ENCODE measurements at places on chromosomes 11 and 22. TPM values are rescaled to one million over a fixed set of nuclear protein-coding genes. Genes with fewer than 3 reads are reported as not detected.
A peak's percentile ranks its signal among the peaks of the same experiment; 100 is the strongest.

DNA sequence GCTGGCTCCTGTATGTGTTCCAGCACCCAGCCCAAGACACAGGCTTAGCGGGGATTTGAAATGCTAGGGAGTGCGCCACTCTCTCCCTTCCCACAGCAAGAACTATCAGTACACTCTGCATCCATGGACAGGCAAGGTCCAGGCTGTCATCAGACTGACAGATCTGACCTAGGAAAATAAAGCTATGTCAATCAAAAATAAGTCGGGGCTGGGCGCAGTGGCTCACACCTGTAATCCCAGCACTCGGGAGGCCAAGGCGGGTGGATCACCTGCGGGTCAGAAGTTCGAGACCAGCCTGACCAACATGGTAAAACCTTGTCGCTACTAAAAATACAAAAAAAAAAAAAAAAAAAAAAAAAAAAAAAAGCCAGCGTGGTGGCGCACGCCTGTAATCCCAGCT, 1.7 kb upstream of the MOV10L1 start:
- DNase-seq, result no peak

- DNase-seq, result peak; percentile 36
Measured at GRCh38 chr22:35540595-35541253, at the start of gene RASD2. Gene RASD2 (plus strand): TSS chr22:35540831. CDS start chr22:35546810, 5,979 bp downstream.

- no peak for DNase-seq
Measured at GRCh38 chr22:43008921-43009320, 6.0 kb downstream of the PACSIN2 start.

DNA sequence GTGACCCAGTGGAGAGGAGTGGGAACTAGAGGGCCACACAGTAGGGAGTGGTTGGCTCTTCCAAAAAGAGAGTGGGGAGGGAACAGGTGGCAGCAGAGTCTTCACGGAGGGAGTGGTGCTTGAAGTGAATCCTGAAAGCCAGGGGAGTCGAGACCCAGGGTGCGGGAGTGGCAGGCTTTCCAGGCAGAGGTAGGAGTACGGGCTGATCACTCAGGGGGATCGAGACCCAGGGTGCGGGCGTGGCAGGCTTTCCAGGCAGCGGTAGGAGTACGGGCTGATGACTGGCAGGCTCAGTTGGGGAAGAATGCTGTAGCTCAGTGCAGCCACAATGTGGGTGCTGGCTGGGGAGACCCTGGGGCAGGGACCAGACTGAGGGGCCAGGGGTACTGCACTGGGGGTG, 148.2 kb downstream of the TBC1D22A start:
- DNase-seq, result no peak

DNA sequence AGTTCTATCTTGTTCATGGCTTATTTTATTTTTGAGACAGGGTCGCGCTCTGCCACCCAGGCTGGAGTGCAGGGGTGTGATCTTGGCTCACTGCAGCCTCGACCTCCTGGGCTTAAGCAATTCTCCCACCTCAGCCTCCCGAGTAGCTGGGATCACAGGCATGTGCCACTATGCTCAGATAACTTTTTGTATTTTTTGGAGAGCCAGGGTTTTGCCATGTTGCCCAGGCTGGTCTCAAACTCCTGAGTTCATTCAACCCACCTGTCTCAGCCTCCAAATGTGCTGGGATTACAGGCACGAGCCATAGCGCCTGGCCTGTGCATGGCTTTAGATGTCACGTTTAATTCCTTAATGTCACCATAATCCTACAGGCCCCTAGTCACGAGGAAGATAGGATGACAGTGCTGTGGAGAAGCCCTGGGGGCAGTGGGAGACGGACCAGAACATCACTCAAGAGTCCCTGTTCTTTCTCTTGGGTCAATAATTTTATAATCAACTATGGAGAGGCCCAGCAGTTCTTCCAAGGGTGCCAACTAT, 99.5 kb downstream of the RDX start:
- DNase-seq, result no peak

DNA sequence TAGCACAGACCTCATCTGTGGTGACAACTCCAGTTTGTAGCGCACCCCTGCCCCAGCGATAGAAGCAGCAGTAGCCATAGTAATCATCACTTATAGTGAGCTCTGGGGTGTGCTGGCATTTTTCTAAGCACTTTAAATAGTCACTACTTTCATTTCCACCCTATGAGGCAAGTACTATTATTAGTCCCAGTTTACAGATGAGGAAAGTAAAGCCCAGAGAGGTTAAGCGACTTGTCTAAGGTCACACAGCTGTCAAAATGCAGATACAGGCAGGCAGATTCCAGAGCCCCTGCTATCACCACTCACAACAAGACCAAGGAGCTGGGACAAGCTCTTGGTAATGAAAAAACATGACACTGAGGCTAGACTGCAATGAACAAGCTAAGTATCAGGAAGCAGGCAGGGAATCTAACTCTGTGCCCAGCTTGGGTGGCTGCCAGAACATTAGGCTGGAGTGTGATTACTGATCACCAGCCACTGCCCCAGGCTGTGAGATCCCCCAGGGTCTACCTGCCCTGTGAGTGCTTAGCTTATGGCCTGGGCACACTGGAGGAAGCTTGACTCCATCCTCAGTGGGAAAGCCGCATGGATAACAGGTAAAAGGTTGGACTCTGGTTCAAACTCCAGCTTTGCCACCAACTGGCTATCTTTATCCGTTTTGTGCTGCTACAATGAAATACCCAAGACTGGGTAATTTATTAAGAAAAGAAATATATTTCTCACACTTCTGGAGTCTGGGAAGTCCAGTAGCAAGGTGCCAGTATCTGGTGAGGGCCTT, 561.1 kb downstream of the MN1 start:
- no peak for DNase-seq

- DNase-seq, result no peak
Measured at GRCh38 chr11:11717064-11717725, 95.4 kb upstream of the GALNT18 start.

Gene C11orf42
- total RNA-seq, result not detected

Gene PTPRCAP
- 62.4 TPM for total RNA-seq

Gene RASD2
- not detected for total RNA-seq

DNA sequence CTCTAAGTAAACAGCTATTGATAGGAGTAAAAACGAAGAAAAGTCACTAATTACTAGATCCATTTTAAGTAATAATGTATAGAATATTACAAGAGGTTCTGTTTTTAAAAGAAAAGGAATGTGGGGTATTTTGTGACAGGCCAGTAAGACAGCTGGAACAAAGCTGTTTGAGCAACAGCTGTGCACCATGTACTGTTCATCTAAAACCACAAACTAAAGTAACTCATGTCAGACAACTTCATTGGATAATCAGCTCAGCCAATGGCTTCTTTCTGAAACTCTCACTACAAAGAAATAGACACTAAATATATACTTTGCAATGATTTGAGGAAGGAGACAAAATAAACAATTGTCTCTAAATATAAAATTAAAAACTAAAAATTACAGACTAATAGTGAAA, 16.1 kb downstream of the RRAS2 start:
- no peak for DNase-seq

GRCh38 chr11:113147249-113147648, 167.1 kb upstream of the TTC12 start:
- DNase-seq, result no peak

DNA sequence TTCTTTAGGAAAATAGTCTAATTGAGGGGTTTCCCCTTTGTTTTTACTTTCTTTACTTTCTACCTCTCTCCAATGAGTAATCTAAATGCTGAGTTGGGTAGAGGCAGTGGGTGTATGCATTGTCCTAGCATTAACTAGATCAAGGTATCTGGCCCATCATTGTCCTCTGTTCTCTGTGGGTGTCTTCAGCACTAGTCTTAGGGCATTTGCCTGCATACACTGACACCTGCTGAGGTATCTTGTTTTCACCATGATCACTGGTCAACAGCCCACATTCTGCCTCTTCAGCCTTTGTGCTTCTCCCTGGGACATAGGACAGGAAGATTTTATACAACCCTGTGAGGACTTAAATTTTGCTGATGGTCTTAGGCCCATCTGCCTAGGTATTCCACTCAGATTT, 371.1 kb downstream of the RAB38 start:
- DNase-seq, result no peak

Gene P4HA3
- total RNA-seq, result not detected

Gene CPT1B
- 43.7 TPM for total RNA-seq

Gene RIBC2
- total RNA-seq, result 6.3 TPM

Measured in activated naive CD4-positive, alpha-beta T cell treated with anti-CD3 and anti-CD28 coated beads for 36 hours (primary cell).